ENCODE measurements at places on chromosomes 3 and 15.

- no peak for DNase-seq
Observed at GRCh38 chr15:51298620-51299019, 39.8 kb downstream of the CYP19A1 start.

DNA sequence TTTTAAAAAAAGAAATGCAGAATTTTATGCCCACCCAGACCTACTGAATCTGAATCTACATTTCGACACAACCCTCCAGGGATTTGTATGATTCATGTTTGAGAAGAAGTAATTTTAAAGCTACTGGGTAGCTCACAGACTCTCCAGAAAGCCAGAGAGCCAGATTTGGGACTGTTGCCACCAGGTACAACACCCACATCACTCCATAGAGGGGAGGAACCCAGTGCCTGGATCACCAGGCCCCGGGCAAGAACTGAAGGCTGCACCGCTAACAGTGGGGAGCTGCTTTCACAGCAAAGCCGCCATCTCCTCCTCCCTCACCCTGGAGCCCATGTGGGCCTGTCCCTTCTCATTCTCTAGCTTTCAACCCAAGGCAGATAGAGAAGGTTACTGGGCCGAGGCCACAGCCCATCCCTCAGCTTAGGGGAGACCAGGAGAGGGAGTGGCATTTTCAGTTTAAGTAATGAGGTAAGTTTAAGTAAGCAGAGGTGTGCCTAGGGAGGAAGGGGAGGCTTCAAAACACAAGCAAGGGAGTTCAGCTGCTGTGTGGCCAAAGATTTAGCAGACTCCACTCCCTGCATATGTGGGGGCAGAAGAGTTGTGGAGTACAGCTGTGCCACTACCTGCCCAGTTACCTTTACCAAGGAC lies 109.8 kb downstream of the IL12A start:
- DNase-seq = peak; percentile 59

DNA sequence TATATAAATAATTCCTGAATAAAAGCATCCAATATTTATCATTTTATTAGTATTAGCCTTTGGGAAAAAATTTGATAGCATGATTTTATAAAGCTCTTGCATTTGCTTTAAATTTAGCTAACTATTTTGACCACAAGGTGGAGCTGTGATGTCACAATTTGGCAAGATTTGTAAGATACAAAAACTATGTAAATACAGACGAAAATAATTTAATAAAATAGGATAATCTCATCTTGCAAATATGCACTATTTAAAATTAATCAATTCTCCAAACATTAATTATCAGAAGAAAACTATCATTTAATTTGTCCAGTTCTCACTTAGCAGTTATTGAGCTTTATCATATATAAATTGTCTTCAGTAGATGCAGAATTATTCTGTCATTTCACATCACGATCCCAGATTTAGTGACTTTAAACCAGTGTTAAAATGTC lies 95.4 kb downstream of the PLOD2 start:
- peak; percentile 52 for DNase-seq

GRCh38 chr3:64502284-64502683 lies 185.5 kb downstream of the ADAMTS9 start:
- no peak for DNase-seq

GRCh38 chr3:71069797-71070196 lies 513.7 kb downstream of the FOXP1 start:
- peak; percentile 68 for DNase-seq

- no peak for DNase-seq
Observed at GRCh38 chr3:152148579-152148978, 120.2 kb upstream of the MBNL1 start.

DNA sequence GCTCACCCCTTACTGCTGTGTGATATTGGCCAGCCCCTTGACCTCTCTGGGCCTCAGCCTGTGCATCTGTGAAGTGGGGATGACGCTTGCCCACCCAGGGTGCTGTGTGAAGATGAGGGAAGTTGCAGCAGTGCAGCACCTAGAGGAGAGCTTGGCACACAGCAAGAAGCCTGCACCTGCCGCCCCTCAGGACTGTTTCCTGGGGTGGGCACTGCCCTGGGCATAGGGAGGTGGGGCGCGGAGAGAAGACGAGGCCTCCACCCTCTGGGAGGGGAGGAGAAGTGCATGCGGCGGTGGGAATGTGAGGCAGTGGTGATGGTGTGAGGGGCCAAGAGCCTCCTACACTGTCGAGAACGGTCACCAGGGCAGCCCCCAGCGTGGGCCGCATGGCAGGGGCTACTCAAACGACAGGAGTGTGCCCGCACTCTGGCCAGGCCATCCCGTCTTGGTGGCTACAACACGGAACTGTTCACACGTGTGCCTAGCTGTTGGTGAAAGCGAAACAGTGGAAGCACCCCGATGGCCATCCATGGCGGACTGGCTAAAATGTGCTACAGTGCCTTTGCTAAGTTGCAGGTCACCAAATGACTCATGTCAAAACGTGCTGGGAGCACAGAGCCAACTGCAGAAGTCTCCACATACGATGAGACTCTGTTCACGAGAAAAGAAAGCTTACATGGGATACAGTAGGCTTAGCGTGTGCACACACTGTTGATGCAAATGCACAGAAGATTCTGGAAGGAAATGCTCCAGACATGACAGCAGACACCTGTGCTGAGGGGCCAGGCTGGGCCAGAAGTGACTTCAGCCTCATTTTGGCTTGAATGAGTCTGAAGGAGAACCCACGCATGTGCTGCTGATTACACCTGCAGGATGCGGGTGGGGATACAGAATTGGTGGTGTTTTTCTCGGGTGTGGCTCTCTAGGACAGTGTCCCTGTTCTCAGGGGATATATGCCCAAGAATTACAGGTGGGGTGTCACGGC lies 40.4 kb upstream of the IQSEC1 start:
- no peak for DNase-seq

GRCh38 chr3:118955914-118956556 lies 78.6 kb downstream of the IGSF11 start:
- DNase-seq = no peak

- no peak for DNase-seq
Observed at GRCh38 chr15:45587863-45588170, 638 bp downstream of the BLOC1S6 start.

DNA sequence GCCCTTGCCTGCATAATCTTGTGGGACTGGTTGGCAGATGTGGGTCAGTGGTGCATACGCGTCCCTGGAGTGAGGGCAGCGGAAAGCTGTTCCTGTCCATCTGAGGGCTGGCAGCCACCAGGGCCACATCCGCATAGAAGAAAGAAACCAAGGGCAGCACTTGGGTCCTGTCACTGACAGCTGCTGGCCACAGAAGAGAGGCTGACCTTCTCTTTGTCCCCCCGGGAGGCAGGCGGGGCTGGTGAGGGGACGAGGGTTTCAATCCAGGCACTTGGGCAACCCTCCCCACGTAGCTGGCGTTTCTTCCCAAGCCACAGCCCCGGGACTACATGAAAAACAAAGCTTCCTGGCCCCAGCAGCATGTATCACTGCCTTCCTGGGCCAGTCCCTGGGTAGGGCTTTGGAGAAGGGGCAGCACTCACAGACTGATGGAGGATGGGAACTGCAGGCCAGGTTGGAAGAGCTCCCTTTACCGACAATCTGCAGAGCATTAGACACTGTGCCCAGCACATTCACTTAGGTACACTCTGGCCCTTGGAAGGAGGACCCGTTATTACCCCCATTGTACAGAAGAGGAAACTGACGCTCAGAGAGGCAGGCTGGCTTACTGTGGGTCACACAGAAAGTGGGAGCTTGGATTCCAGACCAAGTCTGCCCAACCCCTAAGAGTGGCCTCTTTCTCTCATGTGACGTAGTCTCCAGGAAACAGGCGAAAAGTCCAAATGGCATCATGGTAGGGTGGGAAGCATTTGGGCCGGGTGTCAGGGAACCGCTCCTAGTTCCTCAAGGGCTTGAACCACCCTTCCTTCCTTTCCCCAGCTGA lies 78.8 kb upstream of the SLC6A6 start:
- DNase-seq = no peak

DNA sequence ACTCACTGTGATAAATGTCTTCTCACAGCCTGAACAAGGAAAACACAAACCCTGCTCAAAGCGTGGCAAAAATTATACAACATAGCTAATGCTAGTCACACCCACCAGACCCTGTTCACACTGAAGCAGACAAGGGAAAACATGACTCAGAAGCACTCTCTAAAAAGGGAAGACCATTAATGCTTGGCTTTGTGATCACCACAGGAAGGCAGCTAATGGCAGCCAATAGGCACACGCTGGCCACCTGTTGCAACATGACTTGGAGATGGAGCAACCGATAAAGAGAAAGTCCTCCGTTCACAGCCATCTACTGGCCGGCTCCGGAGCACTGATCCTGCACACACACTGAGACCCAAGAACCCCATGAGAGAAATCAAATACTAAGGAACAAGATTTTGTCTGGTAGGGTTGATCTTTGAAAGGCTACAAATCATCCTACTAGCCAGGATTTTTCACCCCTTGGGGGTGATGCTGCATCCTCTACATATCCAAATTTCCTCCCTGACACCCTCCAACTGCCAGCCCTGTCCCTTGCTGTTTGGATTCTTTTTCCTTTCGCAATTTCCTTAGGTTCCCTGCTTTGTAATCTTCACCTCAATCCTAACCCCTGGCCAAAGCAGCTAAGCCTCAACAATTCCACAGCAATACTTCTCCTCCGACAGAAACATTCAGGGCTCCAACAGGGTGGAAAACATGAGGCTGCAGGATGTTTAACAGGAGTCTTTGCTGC lies 3.2 kb downstream of the ZXDC start:
- peak; percentile 98 for DNase-seq

DNA sequence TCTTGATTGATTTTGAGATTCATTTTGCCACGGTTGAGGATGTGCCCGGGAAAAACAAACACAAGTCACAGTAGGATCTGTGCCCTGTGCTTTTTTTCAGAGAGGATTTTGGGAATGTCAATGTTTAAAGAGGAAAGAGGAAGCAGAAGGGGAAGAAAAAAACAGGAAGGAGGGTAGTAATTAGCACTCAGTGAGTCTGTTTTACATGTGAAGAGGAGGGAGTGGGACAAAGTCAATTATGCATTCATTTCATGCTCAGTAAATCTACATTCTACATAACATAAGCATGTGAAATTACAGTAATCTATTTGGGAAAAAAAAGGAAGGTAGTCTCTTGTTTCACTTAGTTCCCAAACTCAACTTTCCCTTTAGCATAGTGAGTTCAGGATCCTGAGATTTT lies 18.3 kb upstream of the CD200 start:
- DNase-seq = no peak

- DNase-seq = no peak
Observed at GRCh38 chr3:64188810-64189560, 36.3 kb downstream of the PRICKLE2 start.

DNA sequence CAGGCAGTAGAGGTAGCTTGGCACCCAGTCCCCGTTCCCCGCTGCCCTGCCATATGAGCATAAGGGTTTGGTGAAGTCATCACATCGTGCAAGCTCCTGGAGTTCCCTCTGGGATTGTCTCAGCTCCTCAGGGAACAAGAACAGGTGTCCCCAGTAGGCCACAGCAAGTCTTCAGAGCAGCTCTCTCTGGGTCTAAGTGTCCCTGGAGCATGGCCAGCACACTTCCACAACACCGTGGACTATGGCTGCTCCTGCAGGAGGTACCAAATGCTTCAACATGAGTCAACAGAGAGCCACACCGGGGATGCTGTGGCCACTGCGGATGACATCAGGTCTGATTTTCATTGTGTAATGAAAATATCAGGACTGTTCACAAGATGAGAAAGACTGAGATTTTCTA lies 23.1 kb downstream of the ABHD6 start:
- DNase-seq = peak; percentile 18

DNA sequence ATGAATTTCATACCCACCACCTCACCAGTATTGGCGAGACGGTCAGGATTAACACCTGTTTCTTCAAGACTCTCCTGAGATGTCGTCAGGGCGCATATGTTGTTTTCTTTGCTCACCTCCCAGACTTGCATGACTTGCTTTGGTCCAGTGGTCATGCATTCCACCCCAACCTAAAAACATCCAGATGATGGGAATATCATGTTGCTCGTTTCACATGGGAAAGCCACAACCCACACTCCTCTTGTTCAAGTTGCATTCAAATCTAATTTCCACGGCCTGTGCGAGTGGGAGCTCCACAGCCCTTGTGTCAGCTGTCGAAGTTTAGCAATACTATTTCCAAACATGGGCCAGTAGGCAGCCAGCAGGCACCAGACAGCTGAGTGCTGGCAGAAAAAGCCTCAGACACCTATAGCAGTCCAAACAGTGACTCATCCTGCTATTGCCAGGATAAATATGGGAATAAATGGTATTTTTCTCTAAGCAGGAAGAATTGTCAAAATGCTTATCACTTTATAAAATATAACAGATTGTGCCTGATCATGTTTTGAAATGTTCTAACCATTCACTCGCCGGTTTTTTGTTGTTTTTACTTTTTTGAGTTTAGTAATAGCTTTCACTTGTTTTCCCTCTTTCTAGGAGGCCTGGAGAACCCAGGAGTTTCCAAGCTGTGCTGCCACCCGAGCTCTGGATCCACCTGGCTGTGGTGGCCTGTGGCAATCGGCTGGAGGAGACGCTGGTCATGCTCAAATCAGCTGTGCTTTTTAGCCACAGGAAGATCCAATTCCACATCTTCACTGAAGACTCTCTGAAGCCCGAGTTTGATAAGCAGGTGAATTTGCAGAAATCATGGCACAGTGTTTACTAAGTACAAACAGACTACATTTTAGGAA lies 20.1 kb downstream of the GXYLT2 start:
- no peak for DNase-seq

GRCh38 chr3:47008234-47008796 lies 28.8 kb downstream of the NBEAL2 start:
- DNase-seq = no peak

GRCh38 chr3:23262766-23263165 lies 59.6 kb downstream of the UBE2E2 start:
- no peak for DNase-seq

GRCh38 chr3:29775340-29775739 lies 494.5 kb downstream of the RBMS3 start:
- DNase-seq = no peak

DNA sequence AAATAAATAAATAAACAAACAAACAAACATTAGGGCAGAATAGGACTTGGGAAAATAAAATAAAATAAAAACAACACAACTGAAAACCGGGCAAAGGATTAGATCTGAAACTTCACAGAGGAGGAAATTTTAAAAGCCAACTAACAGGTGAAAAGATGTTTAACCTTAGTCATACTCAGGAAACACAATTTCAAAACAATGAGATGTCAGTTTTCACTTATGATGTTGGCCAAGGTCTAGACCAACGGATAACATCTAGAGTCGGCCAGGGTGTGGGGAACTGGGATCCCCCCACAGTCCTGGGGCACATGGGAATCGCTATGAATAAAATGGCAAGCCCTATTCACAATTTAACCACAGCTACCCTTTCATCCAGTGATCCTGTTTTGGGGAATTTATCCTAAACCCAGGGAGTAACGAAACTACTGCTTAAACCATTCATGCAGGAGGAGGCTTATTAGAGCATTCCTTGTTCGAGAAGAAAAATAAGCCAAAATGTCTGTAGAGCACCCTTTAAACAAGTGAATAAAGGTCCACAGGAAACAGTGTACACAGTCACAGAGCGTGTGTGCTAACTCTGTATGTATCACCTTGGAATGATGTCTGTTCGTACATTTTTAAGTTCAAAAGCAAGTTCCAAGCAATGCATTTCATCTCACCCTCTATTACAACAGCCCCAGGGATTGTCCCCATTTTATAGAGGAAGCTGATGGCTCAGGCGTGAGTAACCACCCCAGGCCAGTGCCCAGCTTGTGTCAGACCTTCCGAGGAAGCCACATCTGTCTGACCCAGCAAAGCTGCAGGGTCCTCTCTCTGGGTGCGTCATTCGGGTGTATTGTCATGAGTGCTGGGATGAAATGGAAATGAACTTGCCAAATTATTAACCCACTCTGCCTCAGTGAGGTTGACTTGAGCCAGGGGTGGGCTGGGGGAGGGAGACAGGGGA lies 6.3 kb upstream of the ANPEP start:
- peak; percentile 93 for DNase-seq
